Vagina (tissue), 2 donors: ENCODE measurements at places on chromosomes 5 and 9. TPM values are rescaled to one million over a fixed set of nuclear protein-coding genes. Genes with fewer than 3 reads are reported as not detected.
A peak's percentile ranks its signal among the peaks of the same experiment; 100 is the strongest.

DNA sequence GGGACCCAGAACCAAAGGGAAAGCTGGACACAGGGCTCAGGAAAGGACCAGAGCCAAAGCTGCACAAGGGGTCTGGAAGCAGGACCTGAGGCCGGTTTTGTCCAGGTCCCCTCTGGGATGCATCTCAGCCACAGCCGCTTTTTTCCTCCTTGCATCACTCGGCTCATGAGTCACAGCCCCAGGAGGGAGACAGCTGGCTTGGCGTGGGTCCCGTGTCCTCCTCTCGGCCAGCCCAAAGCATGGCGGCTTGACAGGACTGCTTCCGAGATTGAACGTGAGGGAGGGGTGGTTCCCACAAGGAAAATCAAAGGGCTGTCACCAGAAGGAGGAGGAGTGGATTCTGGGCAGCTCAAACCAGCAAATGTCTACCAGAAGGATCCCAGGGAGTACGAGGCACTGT, 56.7 kb upstream of the CPLX2 start:
- DNase-seq, result no peak
- no peaks in the 10 kb centered on the region for H3K4me1 ChIP-seq
- H3K4me3 ChIP-seq, result no peak overlapping the region
- H3K27me3 ChIP-seq, result no peaks in the 10 kb centered on the region

DNA sequence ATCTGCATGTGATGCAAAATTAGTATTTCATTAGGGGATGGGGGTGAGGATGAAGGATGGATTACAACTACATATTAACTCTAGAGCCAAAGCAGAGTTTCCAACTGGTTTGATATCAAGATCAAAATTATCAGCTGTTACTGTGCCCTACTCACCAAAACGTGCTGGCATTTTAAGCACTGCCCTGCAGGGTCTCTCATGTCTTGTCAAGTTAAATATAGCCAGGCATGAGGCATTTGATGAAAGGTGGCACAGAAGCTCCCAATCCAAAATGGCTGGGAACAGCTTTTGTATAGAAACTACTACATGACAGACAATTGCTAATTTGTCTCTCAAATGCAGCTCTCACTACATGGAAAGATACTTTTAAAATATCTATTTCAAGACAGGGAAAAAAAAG, 27.1 kb upstream of the CAAP1 start:
- no peaks in the 10 kb centered on the region for H3K27me3 ChIP-seq
- peaks cover 69% of the 10 kb centered on the region for H3K36me3 ChIP-seq
- no peak overlapping the region for H3K4me3 ChIP-seq
- no peak for DNase-seq

Gene ORM2
- not detected for total RNA-seq

DNA sequence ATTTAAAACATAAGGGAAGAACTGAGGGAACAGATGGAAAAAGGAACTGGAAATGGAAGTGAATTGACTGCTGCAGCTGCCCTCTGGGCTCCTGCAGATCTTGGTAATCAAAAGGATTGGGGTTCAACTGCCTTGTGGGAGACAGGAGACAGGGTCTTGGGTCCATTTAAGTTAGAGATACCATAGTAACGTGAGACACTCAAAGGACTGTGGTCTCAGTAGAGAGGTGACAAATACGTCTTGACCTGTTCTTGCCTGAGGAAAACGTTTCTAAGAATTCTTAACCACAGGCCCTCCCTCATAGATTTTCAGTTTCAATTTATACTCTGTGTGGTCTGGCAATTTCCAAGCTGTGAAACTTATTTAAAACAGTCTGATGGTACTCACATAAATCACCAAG, 100.8 kb upstream of the DHFR start:
- H3K4me3 ChIP-seq, result no peak overlapping the region
- no peak overlapping the region for H3K27ac ChIP-seq
- H3K27me3 ChIP-seq, result no peaks in the 10 kb centered on the region

DNA sequence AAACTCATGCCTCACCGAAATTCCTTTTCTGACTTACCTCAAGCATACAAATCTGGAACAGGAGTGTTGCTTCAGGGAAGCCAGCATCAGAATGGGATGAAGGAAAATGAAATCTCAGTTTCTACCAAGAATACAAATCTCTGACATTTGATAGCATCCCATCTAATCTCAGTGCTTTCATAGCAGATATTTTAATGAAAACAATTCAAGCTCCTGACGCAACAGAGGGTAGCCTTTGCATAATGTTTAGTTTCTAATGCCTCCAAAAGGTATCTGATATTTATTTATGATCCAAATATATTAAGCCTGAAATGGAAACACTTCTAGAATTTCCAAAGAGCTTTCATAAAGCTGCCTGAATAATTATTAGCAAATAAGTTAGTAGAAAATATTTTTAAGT, 251.4 kb downstream of the DEPDC1B start:
- H3K4me3 ChIP-seq, result no peak overlapping the region
- H3K27me3 ChIP-seq, result no peaks in the 10 kb centered on the region
- no peaks in the 10 kb centered on the region for H3K4me1 ChIP-seq
- DNase-seq, result no peak
- no peaks in the 10 kb centered on the region for H3K36me3 ChIP-seq

GRCh38 chr5:160462167-160462566, 40.5 kb downstream of the PTTG1 start:
- DNase-seq, result no peak
- H3K36me3 ChIP-seq, result no peaks in the 10 kb centered on the region
- no peaks in the 10 kb centered on the region for H3K27me3 ChIP-seq
- H3K4me3 ChIP-seq, result no peak overlapping the region
- H3K27ac ChIP-seq, result no peak overlapping the region

Gene KLF9
- 98.5 TPM for total RNA-seq

DNA sequence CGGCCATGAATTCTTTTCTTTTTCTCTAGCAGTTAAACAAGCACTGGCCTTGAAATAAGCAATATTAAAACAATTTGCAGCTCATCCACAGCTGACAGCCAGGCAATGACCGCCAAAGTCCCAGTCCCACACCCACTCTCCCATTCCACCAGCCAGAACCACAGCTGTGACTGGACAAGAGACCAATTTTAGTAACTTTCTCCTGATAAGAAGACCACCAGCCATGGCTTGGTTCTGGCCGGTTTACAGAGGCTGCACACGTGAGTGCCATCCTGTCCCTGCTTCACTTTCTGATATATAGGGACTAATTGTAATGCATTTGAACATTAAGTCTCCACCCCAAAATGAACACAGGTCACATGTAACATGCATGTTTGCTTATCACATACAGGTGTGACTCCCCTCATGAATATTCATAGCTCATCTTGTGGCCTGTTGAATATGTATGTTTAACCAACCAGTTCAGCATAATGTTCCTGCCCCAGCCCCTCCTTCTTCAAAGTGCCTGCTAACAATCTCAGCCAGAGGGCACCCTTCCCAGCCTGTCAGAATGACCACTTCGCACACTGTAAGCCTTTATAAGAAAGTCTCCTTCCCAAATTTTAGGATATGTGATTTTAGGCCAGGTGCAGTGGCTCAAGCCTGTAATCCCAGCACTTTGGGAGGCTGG, 23.9 kb upstream of the FANCC start:
- H3K27me3 ChIP-seq, result no peaks in the 10 kb centered on the region
- no peaks in the 10 kb centered on the region for H3K4me1 ChIP-seq
- no peak overlapping the region for H3K27ac ChIP-seq
- H3K4me3 ChIP-seq, result no peak overlapping the region
- no peaks in the 10 kb centered on the region for H3K36me3 ChIP-seq
- peak; percentile 37 for DNase-seq

DNA sequence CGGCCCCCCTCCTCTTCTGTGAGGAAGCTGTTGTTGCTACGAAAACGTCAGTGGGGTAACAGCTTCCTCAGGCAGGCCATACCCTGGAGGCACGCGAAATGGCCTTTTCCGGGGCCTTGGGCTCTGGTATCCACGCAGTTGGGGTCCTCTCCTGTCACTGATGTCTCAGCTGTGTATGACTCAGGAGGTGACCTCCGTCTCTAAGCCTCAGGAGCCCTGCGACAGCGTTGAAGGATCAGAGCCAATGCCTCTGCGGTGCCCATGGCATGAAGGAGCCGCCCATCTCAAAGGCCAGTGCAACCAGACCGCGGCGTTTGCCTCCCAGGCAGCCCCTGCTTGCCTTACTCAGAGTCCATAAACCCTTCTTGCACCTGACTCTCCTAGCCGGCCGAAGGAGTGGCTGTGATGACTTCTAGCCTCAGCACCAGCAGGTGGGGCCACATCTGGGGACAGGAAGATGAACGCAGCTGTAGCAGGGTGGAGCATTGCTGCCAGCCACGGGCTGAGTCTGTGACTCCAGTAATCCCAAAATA, 1.0 kb upstream of the MXD3 start:
- no peak for DNase-seq
- no peaks in the 10 kb centered on the region for H3K27me3 ChIP-seq
- no peak overlapping the region for H3K27ac ChIP-seq
- no peaks in the 10 kb centered on the region for H3K36me3 ChIP-seq
- H3K4me3 ChIP-seq, result peak overlapping the region; percentile 44

GRCh38 chr9:114731701-114732100, 49.7 kb upstream of the TEX48 start:
- no peak overlapping the region for H3K27ac ChIP-seq
- H3K27me3 ChIP-seq, result no peaks in the 10 kb centered on the region
- DNase-seq, result no peak

DNA sequence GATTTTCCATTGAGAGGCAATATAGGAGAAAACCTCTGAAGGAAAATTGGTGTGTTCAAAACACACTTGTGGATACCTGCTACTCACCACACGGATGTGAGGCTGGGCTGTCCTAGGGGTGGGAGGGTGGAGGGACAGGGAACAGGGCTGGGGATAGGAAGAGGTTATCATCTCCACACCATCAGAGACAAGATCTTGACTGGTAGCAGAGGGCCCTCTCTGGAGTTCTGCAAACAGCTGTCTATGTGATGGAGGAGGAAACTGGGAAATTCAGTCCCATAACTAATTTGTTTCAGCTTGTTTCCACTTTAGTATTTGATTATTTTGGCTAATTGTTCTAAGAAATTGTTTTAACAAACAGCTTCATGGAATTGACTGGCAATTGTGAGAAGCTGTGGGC, 91.6 kb upstream of the FSTL4 start:
- H3K27me3 ChIP-seq, result no peaks in the 10 kb centered on the region
- H3K4me3 ChIP-seq, result no peak overlapping the region
- H3K27ac ChIP-seq, result no peak overlapping the region
- no peak for DNase-seq
- H3K36me3 ChIP-seq, result no peaks in the 10 kb centered on the region
- peaks cover 6% of the 10 kb centered on the region for H3K4me1 ChIP-seq

GRCh38 chr9:6564868-6565267, 80.7 kb downstream of the GLDC start:
- no peak overlapping the region for H3K4me3 ChIP-seq
- H3K27ac ChIP-seq, result no peak overlapping the region
- no peaks in the 10 kb centered on the region for H3K27me3 ChIP-seq
- peaks cover 25% of the 10 kb centered on the region for H3K4me1 ChIP-seq

DNA sequence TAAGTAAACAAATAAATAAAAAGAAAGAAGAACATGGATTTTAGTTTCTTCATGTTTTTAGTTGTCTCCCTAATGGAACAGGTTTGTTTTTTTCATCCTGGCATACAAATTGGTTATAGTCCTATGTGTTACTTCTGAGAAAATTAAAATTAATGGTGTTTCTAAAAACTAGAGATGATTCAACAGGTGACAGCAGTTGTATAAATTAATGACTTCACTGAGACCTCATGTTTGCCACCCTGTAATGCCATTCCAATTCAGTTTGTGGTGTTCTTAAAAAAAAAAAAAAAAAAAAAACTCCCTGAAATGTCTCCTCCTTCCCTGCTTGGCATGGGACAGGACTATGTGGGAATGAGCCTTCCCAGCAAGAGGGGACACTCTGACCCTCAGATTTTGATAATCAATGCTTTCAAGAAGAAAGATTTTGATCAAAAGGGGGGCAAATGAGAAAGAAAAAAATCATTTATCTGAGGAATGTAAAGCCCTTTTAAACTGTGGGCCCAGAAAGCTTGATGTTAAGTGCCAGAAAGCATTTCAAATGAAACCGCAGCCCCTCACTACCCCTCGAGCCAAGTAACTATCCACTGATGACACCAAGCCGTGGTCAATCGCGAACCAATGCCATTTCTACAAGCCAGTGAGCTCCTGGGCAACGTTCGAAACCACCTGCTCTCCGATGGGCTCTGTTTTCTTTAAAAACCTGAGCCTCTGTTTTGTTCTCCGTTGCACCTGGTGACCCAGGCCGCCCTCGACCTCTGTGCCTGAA, 941 bp downstream of the EXD3 start:
- no peaks in the 10 kb centered on the region for H3K27me3 ChIP-seq
- H3K27ac ChIP-seq, result peak overlapping the region; percentile 87

Gene FBP1
- 1.7 TPM for total RNA-seq

Gene SPINK13
- not detected for total RNA-seq

Gene ARHGEF37
- 17.7 TPM for total RNA-seq

Gene DRD1
- total RNA-seq, result not detected

DNA sequence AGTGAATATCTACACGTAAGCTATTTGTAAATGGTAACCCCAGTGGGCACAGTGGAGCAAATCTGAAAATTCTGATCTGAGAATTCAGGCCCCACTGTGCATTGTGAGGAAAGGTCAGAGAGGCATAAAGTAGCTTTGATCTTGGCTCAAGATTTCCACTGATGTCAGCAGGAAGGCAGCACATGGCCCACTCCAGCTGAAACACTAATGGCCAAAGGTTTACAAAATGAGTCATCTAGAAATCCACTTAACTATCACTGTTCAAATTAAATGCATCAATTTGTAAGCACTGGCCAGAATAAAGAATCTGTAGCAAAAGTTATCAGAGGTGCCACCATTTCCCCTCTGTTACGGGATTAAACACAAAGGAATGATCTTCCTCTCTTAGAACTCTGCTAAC, 191.6 kb downstream of the C9orf152 start:
- no peaks in the 10 kb centered on the region for H3K4me1 ChIP-seq
- no peak for DNase-seq
- H3K27me3 ChIP-seq, result no peaks in the 10 kb centered on the region
- no peak overlapping the region for H3K4me3 ChIP-seq
- no peaks in the 10 kb centered on the region for H3K36me3 ChIP-seq

GRCh38 chr5:107067395-107067794, 603.3 kb downstream of the EFNA5 start:
- H3K4me1 ChIP-seq, result no peaks in the 10 kb centered on the region
- DNase-seq, result no peak
- H3K36me3 ChIP-seq, result no peaks in the 10 kb centered on the region
- H3K27me3 ChIP-seq, result no peaks in the 10 kb centered on the region
- H3K27ac ChIP-seq, result no peak overlapping the region

Gene MSX2
- total RNA-seq, result 1.2 TPM

- DNase-seq, result peak; percentile 93
- H3K4me3 ChIP-seq, result no peak overlapping the region
- peaks cover 60% of the 10 kb centered on the region for H3K4me1 ChIP-seq
- H3K36me3 ChIP-seq, result no peaks in the 10 kb centered on the region
Measured at GRCh38 chr9:97518909-97519307, 17.4 kb downstream of the TMOD1 start.

Gene OMD
- total RNA-seq, result 10.3 TPM

DNA sequence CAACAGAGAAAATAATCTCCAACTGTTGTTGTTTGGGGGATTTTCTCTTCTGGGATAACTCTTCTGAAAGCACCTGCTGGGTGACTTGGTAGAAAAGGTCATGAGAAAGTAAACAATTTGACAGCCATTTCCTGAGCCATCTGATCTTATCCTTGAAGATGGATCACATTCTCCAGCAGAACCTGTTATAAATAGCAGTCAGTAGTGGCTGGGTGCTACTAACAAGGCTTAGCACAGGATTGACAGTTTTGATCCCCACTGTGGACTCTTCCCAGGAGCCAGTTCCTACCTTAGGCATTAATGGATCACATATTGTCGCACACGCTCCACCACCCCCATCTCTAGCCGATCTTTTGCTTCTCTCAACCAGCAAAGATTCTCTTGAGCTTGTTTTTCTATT, 220.2 kb downstream of the PLK2 start:
- no peak overlapping the region for H3K27ac ChIP-seq
- no peaks in the 10 kb centered on the region for H3K27me3 ChIP-seq
- H3K4me1 ChIP-seq, result peaks cover 5% of the 10 kb centered on the region
